ENCODE measurements at places on chromosomes 4 and X.
A peak's percentile ranks its signal among the peaks of the same experiment; 100 is the strongest.

DNA sequence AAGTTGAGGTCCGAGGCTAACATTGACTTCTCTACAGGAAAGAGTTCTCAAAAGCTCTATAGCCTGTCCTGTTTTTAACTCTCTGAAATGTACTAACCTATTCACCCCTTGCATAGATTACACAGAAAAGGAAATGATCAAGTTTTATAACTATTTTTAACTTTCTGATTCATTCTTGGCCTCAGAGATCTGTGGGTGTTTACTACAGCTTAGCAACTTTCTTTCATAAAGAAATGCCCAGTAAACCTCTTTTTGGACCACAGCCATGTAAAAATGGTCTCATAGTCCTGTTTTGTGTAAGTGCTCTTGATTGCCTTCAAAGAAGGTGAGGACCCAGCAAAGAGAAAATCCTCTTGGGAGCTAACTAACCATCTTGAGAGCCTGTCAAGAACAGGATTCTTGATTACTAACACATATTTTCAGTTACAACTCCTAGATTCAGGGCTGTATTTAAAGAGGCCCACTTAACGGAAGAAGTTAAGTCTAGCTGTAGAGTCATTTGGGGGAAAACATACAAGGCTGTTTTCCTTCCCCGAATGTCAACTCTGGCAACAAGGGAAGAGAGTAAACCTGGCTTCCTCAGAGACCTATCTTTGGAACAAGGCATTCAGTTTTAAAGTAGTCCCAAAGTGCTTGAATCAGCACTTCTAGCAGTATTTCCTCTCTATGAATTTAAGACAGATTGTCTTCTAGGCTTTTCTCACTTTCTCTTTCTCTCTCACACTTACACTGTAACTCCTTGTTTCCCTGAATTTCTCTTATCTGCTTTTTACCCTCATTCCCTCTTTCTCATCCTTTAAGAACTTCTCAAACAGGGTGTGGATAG lies 78.2 kb downstream of the IL21 start:
- ATAC-seq: peak; percentile 73

- no peak for ATAC-seq
Observed at GRCh38 chrX:25897758-25898157, 240.4 kb upstream of the MAGEB18 start.

GRCh38 chr4:146190456-146190855 lies 14.9 kb downstream of the LSM6 start:
- no peak for ATAC-seq

- ATAC-seq: peak; percentile 25
Observed at GRCh38 chr4:47837094-47837907, 566 bp downstream of the CORIN start.

DNA sequence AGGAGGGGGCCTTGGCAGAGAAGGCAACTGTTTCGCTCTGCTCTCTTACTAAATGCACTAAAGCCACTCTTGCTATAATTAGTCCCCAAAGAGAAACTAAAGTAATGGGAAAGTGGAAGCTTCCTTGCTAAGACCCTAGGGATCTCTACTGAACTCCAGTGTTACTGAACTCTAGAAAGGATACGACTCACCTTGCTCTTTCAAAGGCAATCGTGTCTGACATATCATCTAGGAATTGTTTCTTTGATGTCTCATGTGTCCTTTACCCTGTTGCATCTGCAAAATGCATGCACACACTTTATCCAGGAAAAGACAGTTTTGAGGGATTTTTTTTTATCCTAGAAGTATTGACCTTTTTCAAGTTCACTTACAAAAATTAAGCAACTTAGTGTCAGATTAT lies 148.1 kb upstream of the FAM9B start:
- ATAC-seq: no peak

DNA sequence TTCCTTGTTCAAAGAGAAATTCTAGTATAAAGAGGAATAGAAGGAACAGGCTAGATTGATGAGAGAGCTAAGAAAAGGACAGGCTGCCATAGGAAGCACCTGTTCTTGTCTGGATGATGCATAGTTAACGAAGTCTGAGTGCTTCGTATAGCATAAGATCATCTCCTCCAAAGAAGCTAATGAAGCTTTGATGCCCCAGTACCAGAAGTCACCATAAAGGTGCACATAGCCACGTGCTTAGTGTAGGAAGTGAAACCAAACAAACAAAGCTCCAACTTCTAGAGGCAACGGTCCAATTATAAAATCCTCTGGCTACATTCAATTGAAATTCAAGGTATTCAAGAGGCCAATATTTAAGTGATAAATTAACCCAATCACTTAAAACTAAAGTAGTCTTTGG lies 31.0 kb downstream of the AFAP1 start:
- ATAC-seq: no peak

GRCh38 chrX:54076903-54077302 lies 32.6 kb upstream of the PHF8 start:
- ATAC-seq: no peak

DNA sequence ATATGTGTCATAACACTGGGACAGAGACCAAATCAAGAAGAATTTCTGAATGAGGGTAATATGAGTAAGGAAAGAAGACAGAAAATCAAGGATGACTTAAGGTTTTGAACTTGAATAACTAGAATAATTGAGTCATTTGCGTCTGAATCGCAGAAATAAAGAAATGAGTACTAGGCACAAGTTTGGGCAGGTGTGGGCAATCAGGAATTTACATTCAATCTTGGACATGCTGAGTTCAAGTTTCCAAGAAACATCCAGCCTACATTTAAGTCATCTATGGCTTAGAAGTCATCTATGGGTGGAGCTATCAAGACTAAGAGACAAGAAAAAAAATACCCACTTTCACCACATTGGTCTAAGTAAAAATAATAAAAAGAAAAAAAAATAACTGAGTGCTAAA lies 30.4 kb upstream of the WDR44 start:
- ATAC-seq: no peak

- no peak for ATAC-seq
Observed at GRCh38 chr4:62145276-62145675, 945.1 kb downstream of the ADGRL3 start.

DNA sequence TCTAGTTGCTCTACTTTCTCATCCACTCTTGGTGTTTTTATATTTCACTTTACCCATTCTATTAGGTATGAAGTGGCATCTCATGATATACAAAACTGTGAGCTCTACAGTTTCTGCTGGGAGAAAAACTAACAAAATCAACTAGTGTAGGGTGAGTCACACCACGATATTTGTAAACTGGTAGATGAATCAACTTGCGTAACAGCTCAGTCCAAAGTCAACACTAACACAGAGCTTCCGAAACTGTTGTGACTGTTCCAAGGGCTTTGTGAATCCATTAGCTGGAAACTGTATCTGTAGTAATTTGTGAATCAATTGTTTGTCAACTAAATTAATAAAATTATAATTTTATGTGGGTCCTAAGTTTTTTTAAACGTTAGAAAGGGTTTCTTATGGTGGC lies 119.8 kb upstream of the TSPAN5 start:
- ATAC-seq: peak; percentile 79

DNA sequence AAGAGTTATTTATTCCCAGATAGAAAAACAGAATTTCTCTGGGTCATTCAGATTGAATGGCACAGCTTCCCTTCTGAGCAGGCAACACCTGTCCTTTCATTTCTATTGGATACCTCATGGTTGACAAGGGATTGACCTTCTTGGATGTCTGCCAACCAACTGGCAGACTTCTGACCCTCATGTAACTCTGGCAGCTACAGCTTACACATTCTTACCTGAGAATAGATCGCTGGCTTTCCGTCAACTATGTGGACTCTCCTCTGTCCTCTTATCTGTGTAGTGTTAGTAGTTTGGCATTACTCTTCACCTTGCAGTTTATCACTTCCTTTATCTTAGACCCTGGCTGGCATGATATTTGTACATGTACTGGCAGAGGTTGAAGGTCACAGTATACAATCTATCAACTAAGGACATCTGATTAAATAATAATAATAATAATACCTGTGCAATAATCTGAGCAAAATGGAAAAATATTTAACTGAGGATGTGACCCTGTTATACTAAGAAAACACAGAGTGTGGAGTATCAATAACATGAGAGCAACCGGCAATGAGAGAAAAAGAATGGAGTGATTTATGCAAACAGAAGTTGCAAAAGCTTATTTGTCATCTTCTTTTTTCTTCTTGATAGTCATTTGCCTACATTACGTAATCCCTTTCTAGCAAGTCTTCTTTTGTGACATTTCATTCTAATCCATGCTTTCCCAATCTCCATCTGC lies 1118.2 kb downstream of the ARAP2 start:
- no peak for ATAC-seq

- ATAC-seq: no peak
Observed at GRCh38 chr4:35500812-35501211, 743.5 kb downstream of the ARAP2 start.

- ATAC-seq: no peak
Observed at GRCh38 chrX:11750046-11750445, 8.0 kb upstream of the MSL3 start.

DNA sequence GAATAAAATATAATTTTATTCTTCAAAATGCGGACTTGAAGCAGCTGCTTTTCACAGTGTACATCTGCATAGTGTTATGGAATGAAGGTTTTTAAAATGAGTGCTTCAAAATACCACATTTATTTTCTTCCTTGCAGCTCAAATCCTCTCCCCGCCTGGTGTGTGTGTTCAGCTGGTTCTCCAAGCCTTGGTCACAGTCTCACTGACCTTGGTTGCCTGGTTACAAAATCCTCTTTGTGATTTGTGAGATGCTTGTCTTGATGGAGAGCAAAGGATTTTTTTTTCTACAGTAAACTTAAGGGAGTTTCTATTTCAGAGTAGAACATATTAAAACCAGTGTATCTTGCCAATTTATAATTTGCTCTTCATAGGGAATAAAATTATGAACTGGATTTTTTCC lies 139.2 kb downstream of the PCDH18 start:
- no peak for ATAC-seq

- peak; percentile 26 for ATAC-seq
Observed at GRCh38 chr4:26594778-26595177, 10.9 kb downstream of the TBC1D19 start.

DNA sequence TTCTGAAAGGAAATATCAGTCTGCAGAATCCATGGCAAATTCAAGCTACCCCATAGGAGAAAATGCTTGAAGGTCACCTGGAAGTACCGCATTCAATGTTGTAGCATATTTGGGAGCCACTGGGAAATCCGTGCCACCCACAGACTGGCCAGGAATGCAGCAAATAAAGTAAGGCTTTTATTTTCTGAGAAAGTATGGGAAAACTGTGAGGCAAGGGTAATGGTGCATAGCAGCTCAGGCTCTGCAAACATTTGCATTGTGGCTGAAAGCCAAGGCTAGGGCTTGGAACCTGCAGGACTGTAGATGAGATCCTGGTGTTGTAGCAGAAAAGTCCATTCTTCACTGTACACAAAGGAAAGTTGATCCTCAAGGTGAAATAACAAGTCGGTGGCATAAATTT lies 450.9 kb upstream of the NR3C2 start:
- ATAC-seq: no peak

DNA sequence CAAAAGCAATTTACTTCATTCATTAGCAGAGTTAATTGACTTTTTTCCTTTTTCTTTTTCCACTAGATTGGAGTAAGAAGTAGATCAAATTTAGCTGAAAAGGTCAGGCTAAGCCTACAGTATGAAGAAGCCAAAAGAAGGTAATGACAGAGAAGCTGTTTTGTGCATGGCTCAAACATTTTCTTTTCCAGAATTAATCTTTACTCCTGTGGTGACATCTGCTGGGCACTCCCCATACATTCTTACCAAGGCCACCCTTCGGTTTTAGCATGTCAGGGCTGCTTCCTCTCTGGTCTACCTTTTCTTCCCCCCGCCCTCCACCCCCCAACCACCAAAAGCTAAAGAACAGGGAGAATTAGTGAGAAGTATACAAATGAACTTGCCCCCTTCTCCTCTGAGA lies 70.2 kb downstream of the CLDN22 start:
- peak; percentile 40 for ATAC-seq

DNA sequence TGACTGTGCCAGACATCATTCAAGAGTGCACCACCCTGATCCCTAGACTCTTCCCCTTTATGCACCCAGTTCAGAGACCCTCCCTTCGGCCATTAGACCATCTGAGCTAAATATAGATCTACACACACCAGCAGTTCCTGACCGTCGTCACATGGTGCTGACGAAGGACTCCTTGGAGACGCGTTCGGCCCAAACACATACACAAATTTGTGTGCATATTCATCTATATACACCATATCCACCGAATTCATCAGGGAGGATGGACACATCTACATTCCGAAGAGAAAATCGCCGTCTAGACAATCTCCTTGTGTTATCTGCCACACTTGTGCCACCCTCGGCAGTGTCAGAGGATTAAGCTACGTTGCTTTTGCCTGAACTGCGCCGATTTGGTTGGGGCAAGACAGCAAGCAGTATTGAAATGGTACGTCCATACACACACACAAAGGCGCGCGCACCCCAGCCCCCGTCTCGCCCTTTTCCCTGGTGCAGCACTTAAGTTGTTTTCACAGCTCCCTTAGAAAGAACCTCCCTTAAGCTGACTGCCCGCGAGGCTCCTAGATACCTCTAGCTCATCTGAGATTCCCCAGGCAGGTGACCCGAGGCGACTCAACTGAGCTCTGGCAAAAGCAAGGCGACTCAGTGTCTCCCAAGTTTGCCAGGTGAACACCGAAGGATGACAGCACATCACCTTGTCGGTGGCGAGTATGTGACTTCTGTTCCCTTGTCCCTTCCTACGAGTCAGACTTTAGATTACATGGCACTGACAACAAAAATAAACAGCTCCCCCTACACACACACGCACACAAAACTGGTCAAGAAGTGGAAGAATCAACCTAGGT lies 1.0 kb downstream of the RASGEF1B start:
- peak; percentile 2 for ATAC-seq

- no peak for ATAC-seq
Observed at GRCh38 chr4:183532821-183533220, 28.0 kb downstream of the ING2 start.
